ENCODE measurements at places on chromosomes 1 and 21. TPM values are rescaled to one million over a fixed set of nuclear protein-coding genes. Genes with fewer than 3 reads are reported as not detected.
A peak's percentile ranks its signal among the peaks of the same experiment; 100 is the strongest.

DNA sequence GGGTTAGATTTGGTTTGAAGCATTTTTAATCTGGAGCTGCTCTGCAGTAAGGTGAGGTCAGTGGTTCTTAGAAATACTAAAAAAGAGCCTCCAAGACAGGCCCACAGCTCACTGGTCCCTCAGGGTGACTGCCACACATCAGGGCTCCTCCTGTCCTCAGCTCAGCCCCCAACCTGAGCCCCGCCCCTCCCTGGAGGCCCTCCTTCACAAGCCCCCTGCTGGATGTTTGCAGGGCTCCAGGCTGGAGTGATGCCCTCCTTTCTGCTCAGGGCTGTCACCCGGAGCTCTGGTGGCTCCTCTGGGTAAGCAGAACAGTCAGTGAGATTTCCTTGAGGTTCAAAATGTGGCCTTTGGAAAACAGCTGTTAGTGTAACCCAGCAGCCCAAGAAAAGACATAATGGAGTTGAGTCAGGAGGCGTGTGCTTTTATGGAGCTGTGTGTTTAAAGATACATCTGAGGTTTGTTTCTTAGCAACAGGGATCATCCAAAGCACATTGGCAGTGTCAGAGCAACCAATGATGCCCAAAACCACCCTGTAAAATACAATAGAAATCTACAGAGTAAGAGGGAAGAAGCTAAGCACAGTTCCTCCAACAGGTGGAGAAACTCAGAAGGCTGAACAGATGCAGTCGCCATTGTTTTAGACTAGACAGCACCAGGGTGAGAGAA is 21.4 kb downstream of the STUM start:
- no peak for DNase-seq
- no peak overlapping the region for H3K27ac ChIP-seq
- H3K27me3 ChIP-seq: no peaks in the 10 kb centered on the region
- no peaks in the 10 kb centered on the region for H3K4me1 ChIP-seq

DNA sequence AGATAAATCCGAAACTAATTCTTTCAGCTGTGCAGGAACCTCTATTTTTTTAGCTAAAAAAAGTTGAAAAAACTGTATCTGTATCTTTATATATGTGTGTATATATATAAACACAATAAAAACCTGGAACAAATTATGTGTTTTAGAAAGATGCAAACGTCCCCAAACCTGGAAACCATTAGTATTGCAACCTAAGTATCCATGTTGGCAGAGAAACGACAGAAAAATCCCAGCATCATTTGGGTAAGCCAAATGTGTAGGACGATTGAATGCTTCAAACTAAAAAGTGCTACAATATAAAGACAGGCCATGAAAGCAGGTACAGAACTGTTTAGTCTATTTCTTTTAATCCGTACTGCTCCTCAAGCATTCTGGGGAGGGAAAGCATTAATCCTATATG is 87.9 kb downstream of the AHCTF1 start:
- no peaks in the 10 kb centered on the region for H3K4me1 ChIP-seq
- no peaks in the 10 kb centered on the region for H3K27me3 ChIP-seq
- no peak for DNase-seq
- no peak overlapping the region for H3K27ac ChIP-seq
- no peak overlapping the region for H3K4me3 ChIP-seq

- H3K36me3 ChIP-seq: no peaks in the 10 kb centered on the region
- H3K27me3 ChIP-seq: no peaks in the 10 kb centered on the region
- no peak overlapping the region for H3K4me3 ChIP-seq
- no peak overlapping the region for H3K27ac ChIP-seq
- no peaks in the 10 kb centered on the region for H3K4me1 ChIP-seq
- no peak for DNase-seq
These were observed 7.0 kb downstream of the OLFML2B start for GRCh38 chr1:162016631-162017030.

GRCh38 chr1:193558491-193559028 is 372.1 kb upstream of the B3GALT2 start:
- no peaks in the 10 kb centered on the region for H3K4me1 ChIP-seq
- H3K4me3 ChIP-seq: no peak overlapping the region
- no peaks in the 10 kb centered on the region for H3K27me3 ChIP-seq
- DNase-seq: no peak
- H3K36me3 ChIP-seq: no peaks in the 10 kb centered on the region

- no peak for DNase-seq
- no peaks in the 10 kb centered on the region for H3K4me1 ChIP-seq
- H3K27me3 ChIP-seq: no peaks in the 10 kb centered on the region
- H3K27ac ChIP-seq: no peak overlapping the region
These were observed 31.5 kb downstream of the IGFN1 start for GRCh38 chr1:201222125-201222524.

DNA sequence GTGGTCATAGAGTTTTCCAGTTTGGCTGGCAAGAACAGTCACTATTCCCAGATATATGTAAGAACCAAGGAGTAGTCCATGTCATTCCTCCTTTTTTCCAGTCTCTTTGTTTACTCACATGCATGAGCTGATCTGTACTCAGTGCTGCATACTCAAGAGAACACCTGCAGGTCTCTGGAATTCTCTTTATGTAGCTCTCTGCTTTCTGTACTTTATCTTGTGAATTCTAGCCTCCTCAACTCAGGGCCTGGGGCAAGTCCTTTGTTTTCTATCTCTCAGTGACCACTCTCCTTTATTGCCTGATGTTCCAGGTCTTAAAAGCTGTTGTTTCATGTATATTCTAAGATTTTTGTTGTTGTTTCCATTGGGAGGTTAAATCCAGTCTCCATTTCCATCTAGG is 478.9 kb downstream of the DPYD start:
- H3K27ac ChIP-seq: no peak overlapping the region
- H3K27me3 ChIP-seq: no peaks in the 10 kb centered on the region
- no peak for DNase-seq
- H3K4me1 ChIP-seq: no peaks in the 10 kb centered on the region
- no peak overlapping the region for H3K4me3 ChIP-seq

DNA sequence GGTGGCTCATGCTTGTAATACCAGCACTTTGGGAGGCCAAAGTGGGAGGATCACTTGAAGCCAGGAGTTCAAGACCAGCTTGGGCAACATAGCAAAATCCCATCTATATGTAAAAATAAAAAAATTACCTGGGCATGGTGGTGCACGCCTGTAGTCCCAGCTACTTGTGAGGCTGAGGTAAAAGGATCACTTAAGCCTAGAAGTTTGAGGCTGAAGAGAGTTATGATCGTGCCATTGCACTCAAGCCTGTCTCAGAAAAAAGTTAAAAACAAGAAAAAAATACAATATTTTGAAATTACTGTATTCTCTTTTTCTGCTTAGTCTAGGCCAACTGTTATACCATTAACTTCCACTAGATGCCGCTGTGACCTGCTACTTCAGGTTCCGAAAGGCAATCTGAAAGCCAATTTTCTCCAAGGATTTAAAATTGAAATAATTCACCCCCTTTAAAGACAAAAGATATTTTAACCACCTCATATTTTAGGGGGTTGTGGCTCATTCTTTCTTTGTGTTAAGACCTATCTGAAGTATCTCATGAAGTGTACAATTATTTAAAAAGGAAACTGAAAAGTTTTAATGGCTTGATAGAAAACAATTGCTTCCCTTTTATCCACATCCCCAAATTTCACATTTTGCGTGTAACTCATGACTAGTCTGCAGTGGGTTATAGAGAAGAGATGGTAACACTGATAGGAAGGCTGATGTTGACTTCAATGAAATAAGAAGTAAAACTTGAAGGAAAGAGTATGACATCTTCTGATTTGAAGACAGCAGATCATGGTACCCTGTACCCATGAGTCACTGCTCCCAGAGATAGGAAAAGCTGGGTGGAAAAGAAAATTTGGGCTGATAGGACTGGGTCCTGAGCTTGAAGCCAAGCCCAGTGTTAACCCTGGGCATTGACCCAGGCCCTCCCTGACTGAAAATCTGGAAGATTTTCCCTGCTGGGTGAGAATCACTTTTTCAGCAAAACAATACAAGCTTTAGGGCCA is 24.4 kb upstream of the CLDN14 start:
- H3K36me3 ChIP-seq: no peaks in the 10 kb centered on the region
- no peak overlapping the region for H3K4me3 ChIP-seq
- DNase-seq: no peak
- peaks cover 5% of the 10 kb centered on the region for H3K4me1 ChIP-seq
- no peaks in the 10 kb centered on the region for H3K27me3 ChIP-seq

- H3K4me1 ChIP-seq: no peaks in the 10 kb centered on the region
- no peaks in the 10 kb centered on the region for H3K36me3 ChIP-seq
- H3K27ac ChIP-seq: no peak overlapping the region
- DNase-seq: no peak
- H3K4me3 ChIP-seq: no peak overlapping the region
- peaks cover 4% of the 10 kb centered on the region for H3K27me3 ChIP-seq
These were observed 416.9 kb downstream of the PTPRU start for GRCh38 chr1:29653034-29653810.

GRCh38 chr1:91924146-91924545 is 25.1 kb upstream of the BRDT start:
- H3K27me3 ChIP-seq: no peaks in the 10 kb centered on the region
- no peak overlapping the region for H3K4me3 ChIP-seq
- DNase-seq: no peak

DNA sequence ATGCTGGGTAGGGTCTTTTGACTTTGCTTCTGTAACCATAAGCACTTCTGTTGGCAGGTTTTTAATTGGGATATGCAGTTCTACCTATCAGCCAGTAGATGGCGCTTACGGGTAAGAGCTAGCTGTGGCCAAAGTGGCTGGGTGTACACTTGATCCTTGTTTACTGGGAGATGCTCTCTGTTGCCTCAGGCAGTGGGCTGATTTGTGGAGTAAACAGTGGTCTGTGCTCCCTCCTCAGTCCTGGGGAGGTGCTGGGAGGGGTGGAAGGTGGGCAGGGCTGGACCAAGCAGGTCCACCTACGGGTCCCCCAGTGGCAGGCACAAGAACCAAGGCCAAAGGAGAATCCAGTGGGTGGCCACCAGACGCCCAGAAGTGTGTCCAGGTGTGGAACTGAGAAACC is 43.4 kb downstream of the RALGPS2 start:
- no peak overlapping the region for H3K27ac ChIP-seq
- H3K4me3 ChIP-seq: no peak overlapping the region
- DNase-seq: no peak

DNA sequence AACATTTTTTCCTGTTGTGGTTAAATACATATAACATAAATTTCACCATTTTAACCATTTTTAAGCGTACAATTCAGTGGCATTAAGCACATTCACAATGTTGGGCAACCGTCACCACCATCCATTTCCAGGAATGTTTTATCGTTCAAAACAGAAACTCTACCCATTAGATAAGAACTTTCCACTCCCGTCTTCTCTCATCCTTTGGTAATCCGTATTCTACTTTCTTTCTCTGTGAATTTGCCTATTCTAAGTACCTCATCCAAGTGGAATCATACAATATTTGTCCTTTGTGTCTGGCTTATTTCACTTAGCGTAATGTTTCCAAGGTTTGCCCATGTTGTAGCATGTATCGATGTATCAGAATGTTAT is 336.0 kb downstream of the RRAGC start:
- H3K36me3 ChIP-seq: no peaks in the 10 kb centered on the region
- H3K27me3 ChIP-seq: no peaks in the 10 kb centered on the region
- no peak overlapping the region for H3K4me3 ChIP-seq
- DNase-seq: no peak
- no peaks in the 10 kb centered on the region for H3K4me1 ChIP-seq

GRCh38 chr1:200909757-200910239 is 15.1 kb downstream of the INAVA start:
- H3K27me3 ChIP-seq: no peaks in the 10 kb centered on the region
- H3K27ac ChIP-seq: no peak overlapping the region
- H3K4me3 ChIP-seq: no peak overlapping the region
- H3K36me3 ChIP-seq: no peaks in the 10 kb centered on the region
- no peak for DNase-seq
- H3K4me1 ChIP-seq: peaks cover 4% of the 10 kb centered on the region

GRCh38 chr1:60972841-60973364 is 109.5 kb upstream of the NFIA start:
- no peak for DNase-seq
- no peaks in the 10 kb centered on the region for H3K27me3 ChIP-seq
- peaks cover 6% of the 10 kb centered on the region for H3K4me1 ChIP-seq
- no peak overlapping the region for H3K27ac ChIP-seq
- H3K36me3 ChIP-seq: no peaks in the 10 kb centered on the region

DNA sequence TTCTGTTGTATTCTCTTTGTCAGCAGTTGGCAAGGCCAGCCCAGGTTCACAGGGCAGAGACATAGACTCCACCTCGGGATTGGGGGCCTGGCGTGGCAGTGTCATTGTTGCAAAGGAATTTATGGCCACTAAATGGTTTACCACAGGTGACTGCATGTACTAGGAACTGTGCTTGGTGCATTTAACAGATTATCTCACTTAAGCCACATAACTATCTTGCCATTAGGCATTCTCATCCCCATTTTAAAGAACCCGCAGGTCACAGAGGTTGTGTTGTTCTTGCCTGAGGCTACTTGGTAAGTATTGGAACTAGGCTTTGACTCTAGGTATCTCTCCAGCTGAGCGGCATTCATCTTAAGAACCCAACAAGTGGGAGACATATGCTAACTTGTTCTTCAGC is 9.7 kb downstream of the TLCD4 start:
- no peaks in the 10 kb centered on the region for H3K4me1 ChIP-seq
- H3K27me3 ChIP-seq: no peaks in the 10 kb centered on the region
- H3K4me3 ChIP-seq: no peak overlapping the region
- H3K27ac ChIP-seq: no peak overlapping the region

DNA sequence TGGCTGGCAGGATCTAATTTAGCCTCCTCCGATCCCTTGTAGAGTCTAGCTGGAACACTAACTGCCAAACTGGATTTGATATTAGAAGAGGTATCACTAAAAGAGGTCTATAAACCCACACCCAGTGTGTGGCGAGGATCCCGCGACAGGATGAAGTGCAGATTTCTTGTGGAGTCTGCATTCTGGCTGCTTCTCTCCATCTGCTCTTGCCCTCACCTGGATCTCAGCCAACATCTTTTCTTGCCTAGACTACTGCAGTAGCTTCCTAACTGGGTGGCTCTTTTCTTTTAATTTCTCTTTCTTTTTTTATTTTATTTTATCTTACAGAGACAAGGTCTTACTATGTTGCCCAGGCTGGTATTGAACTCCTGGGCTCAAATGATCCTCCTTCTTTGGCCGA is 48.9 kb upstream of the CAPZB start:
- no peak for DNase-seq
- no peak overlapping the region for H3K27ac ChIP-seq
- H3K27me3 ChIP-seq: no peaks in the 10 kb centered on the region
- no peaks in the 10 kb centered on the region for H3K36me3 ChIP-seq

DNA sequence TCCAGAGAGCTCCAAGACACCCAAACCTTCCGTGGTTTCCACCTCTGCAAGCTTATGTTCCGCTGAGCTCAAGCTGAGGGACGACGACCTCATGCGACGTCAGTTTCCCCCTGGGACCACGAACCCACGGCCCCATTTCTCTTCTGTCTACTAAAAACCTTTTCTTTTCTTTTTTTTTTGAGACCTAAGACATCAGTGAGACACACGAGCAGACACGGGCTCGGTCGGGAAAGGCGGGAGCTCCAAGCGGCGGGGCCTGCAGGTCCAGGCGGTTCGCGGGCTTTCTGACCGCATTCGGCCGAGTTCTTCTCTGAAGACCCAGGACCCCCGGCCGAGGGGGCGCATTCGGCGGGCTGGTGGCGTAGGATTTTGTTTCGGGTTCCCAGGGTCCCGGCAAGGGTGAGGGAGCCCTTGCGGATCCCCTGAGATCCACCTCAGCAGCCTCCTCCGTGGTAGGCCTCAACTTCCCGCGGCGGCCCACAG is 402 bp downstream of the C21orf58 start:
- DNase-seq: no peak
- peaks cover 11% of the 10 kb centered on the region for H3K4me1 ChIP-seq
- H3K4me3 ChIP-seq: peak overlapping the region; percentile 98
- H3K27me3 ChIP-seq: no peaks in the 10 kb centered on the region
- H3K27ac ChIP-seq: peak overlapping the region; percentile 96

Gene TBX15
- 34.1 TPM for total RNA-seq

Gene FNDC7
- not detected for total RNA-seq

Gene HLX
- total RNA-seq: 15.1 TPM

Gene KCNK2
- total RNA-seq: 12.1 TPM

Gene OLFML2B
- total RNA-seq: 7.3 TPM

Gene SPOCD1
- total RNA-seq: 11.1 TPM

Gene LMOD1
- 92.2 TPM for total RNA-seq
